Natural killer cell treated with Interleukin-12 subunit alpha and Interleukin-12 subunit beta and Interleukin-15 and Interleukin-18, amount 100 ng/mL, for 72 hours (primary cell): ENCODE measurements at places on chromosomes 13 and 19. TPM values are rescaled to one million over a fixed set of nuclear protein-coding genes. Genes with fewer than 3 reads are reported as not detected.

Gene LILRA1
- not detected for total RNA-seq

Gene ZNF431
- 33.6 TPM for total RNA-seq

Gene HNRNPM
- total RNA-seq: 259 TPM

DNA sequence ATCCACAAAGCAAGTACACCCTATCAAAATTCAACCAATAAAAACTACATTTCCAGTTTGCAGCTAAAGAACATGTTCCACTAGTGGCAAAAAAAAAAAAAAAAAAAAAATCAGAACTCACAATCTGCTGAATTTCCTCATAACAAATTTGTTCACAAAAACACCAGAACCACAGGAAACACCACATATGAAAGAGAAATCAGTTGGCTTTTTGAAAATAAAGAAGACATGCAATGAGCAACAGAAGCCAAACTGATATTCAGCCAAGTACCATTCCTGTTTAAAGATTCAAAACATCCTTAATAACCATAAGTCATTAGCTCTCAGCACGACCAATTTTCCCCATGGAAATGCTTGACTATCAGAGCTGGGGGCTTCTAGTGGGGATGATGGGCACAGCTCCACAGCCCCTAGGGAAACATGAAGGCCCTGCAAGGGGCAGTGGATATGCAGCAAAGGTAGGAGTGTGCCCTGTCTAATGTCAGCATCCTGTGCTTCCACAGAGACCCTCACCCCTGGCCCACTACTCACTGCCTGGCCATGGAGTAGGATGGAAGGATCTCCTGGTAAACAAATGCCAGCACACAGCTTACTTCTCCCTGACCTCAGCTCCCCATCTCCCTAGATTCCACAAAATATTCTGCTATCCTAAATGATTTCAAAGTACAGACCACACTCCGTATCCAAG lies 74.0 kb upstream of the DOCK9 start:
- no peaks in the 10 kb centered on the region for H3K36me3 ChIP-seq
- peak overlapping the region; percentile 36 for H3K27ac ChIP-seq
- H3K27me3 ChIP-seq: peaks cover 25% of the 10 kb centered on the region
- H3K4me1 ChIP-seq: peaks cover 50% of the 10 kb centered on the region
- peak overlapping the region; percentile 38 for H3K4me3 ChIP-seq
- DNase-seq: no peak

DNA sequence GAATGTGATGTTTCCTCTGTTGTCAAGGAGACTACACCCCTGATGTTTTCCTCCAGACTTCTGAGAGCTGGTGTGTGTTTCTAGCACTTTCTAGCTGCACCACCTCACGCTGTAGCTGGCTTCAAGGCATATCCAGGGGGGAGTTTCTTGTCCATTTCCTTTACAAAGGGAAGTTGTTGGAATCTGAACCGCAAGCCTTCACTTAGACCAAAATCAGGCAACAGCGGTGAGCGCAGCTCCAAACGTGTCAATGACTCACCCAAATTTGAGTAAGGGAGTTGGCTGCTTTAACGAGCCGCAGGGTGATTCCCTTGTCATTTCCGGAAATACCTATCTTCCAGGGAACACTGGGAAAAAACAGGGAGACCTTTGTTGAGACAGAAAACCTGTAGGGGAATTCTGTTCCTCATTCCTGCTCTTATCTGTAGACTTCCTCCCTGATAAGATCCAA lies 2.5 kb downstream of the LDLR start:
- DNase-seq: peak; percentile 74
- peak overlapping the region; percentile 98 for H3K27ac ChIP-seq
- peaks cover 13% of the 10 kb centered on the region for H3K36me3 ChIP-seq
- H3K27me3 ChIP-seq: no peaks in the 10 kb centered on the region
- peaks cover 50% of the 10 kb centered on the region for H3K4me1 ChIP-seq

DNA sequence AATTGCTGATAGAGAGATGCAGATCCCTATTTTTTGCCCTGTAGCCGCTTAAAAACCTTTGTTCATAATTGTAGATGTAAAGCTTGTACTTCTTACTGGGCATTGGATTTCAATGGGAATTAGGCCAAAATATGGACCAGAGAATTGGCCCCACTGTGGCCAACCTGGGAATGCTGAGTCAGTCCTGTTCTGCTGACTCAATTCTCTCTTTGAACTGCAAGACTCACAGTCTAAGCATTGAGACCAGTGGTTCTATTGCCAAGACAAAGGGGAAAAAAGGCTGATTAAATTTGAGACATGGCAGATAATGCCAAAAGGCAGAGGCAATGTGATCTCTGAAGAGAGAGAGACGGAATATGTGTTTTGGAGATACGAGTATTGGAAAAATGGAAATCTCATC lies 72.5 kb upstream of the UBL3 start:
- H3K4me1 ChIP-seq: peaks cover 9% of the 10 kb centered on the region
- no peak overlapping the region for H3K27ac ChIP-seq
- no peak overlapping the region for H3K4me3 ChIP-seq
- no peaks in the 10 kb centered on the region for H3K27me3 ChIP-seq
- no peak for DNase-seq
